ENCODE measurements at places on chromosomes 2 and 18. TPM values are rescaled to one million over a fixed set of nuclear protein-coding genes. Genes with fewer than 3 reads are reported as not detected.

ABCG8 gene
- 0.32 TPM for total RNA-seq

SLC1A4 gene
- total RNA-seq: 6.5 TPM

NXPH2 gene
- not detected for total RNA-seq

THUMPD2 gene
- total RNA-seq: 6.0 TPM

STK39 gene
- 17.7 TPM for total RNA-seq

LRRC30 gene
- total RNA-seq: not detected

REG1A gene
- not detected for total RNA-seq

SPP2 gene
- total RNA-seq: not detected

ARHGAP28 gene
- total RNA-seq: 1.1 TPM

DNAH6 gene
- total RNA-seq: 0.05 TPM

DYSF gene
- 57.8 TPM for total RNA-seq

WNT6 gene
- total RNA-seq: 2.1 TPM

ANKAR gene
- 6.0 TPM for total RNA-seq

POTEI gene
- total RNA-seq: not detected

FBXO41 gene
- 0.87 TPM for total RNA-seq

SPATA3 gene
- total RNA-seq: not detected
